ENCODE measurements at places on chromosomes 1 and 21.

- DNase-seq = no peak
Measured at GRCh38 chr1:210916548-210916947, 217.4 kb downstream of the KCNH1 start.

DNA sequence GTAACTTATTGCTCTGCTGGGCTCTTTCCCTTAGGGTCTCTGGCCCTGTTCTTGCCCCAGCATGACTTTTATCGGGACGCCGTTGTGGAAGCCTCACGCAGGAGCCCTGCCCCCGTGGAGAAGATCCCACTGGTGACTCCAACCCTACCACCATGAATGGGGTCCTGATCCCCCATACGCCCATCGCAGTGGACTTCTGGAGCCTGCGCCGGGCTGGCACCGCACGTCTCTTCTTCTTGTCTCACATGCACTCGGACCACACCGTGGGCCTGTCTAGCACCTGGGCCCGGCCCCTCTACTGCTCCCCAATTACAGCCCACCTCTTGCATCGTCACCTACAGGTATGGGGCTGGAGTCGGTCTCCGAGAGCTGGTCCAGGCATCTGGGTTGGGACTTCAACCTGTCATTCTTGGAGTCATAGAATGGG lies 322 bp downstream of the DCLRE1B start:
- peak; percentile 16 for DNase-seq

- no peak for DNase-seq
Measured at GRCh38 chr1:56645677-56646305, 677 bp downstream of the PRKAA2 start.

- no peak for DNase-seq
Measured at GRCh38 chr1:34690269-34690668, 64.6 kb upstream of the GJB5 start.

GRCh38 chr1:45621895-45622523 lies 1.8 kb downstream of the CCDC17 start:
- DNase-seq = no peak

DNA sequence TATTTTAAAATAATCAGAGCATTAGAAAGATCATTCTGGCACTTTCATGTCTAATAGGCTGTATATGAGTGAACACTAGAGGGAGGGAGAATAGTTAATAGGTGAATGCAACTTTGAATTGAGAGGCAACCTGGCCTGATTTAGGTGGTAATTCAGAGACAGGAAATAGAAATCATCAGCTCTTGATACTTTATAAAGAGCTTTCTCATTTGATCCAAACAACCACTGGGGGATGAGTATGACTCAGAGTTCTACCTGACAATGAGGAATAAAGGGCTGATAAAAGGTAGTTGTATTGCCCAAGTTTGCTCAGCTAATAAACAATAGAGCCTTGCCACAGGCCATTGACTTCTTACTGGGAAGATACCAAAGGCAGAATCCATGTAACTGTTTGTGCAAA lies 5.2 kb upstream of the FAM89A start:
- DNase-seq = no peak

Data from RKO (cell line).